ENCODE measurements at places on chromosomes 12 and 14.

DNA sequence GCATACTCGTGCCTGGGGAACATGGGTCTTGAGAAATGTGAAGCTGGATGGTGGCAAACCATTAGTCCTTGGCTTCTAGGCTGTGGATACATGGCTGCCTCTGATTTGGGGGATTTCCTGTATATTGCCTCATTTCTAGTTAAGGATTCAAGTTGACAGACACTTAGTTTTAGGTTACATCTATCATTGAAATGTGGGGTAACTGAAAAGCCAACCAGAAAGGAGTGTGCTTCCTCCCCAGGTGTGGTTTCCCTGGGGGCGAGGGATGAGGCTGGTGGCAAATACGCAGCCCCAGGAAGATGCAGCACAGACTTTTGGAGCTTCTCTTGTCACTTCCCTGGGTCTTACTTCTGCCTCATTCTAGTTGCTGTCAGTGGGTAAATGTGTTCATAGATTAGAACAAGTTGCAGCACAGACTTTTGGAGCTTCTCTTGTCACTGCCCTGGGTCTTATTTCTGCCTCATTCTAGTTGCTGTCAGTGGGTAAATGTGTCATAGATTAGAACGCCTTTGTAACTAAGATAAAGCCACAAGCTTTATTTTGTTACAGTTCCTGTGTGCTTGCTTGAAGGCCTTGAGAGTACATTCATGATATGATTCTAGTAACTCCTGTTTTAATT is 85.1 kb downstream of the BORCS5 start:
- peak; percentile 58 for DNase-seq

DNA sequence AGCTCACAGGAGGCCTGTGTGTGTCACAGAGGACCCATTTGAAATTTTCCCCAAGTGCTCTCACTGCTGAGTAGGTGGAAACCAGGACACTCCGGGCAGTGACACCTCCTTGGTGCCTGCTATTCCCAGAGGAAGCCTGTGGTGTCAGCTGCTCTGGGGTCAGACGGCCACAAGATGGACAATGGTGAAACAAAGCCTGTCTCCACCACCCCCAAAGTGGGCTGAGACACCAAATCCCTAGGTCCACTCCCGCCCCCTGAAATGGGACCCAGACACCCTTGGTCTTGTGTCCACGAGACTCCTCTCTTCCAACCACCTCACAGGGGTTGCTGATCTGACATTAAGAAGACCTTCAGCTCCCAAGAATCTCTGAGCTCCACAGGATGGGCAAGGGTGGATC is 7.0 kb downstream of the KCNH3 start:
- no peak for DNase-seq

DNA sequence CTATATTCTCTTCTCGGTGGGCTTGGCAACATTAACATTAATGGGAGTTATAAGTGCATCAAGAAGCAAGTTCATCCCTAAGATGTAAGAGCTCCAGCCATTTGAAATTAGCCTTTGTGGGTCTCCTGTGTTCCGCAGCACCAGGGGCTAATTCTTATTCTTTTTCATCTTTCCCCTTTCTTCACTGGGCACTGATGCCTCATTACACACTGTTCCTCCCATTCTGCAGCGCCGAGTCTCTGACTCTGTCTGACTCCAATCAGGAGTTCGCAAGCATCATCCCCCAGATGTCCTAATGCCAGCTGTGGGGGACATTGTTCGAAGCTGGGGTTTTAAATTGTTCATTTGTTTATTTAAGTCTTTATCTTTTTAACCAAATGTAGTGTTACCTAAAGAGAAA is 341.3 kb downstream of the EGLN3 start:
- no peak for DNase-seq

GRCh38 chr14:63922696-63923421 is 70.1 kb downstream of the SYNE2 start:
- no peak for DNase-seq

Data from MV-4-11 (cell line).